Large intestine (tissue), 12 donors: ENCODE measurements at places on chromosomes 2 and 18. TPM values are rescaled to one million over a fixed set of nuclear protein-coding genes. Genes with fewer than 3 reads are reported as not detected.

- DNase-seq = no peak
These were observed 532.1 kb downstream of the FBXO15 start for GRCh38 chr18:73615506-73615905.

- DNase-seq = no peak
These were observed 257.9 kb downstream of the NDUFA10 start for GRCh38 chr2:239767021-239767905.

GRCh38 chr2:131067465-131068125 is 25.7 kb downstream of the FAM168B start:
- DNase-seq = no peak

DNA sequence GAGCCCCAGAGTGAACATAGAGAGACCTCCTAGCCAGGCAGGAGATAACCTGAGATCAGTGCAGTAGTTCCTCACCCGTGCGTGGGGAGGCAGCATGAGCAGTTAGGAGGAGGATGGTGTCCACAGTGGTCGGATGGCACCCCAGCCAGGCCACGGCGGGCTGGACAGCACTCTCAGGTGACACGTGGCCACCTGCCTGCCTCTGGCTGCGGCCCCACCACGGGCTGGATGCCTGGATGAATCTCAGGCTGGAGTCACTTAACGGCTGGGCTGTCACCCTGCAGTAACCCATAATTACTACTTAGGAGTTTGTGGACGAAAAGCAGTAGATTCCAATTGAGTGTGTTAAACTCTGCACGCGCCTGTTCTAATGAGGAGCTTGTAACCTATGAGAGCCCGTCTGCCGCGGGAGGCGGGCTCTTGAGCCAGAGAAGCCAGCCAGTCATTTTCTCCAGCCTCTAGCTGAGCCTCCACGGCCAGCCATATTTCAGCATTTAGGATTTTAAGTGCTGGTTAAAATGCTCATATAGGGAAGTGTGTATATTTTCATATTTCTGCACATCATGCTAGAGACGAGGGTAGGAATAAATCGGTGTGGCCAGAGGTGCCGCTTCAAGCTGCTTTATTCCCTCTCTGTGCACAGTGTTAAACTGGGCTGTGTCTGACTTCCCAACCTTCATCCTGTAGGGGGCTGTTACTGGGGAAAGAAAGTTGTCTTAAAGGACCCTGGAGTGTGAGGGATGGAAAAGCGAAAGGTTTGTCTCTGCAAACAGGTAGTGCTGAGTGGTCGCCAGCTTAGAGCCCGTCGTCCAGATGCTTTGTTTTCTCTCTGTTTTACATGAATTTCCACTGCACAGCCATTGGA is 144.0 kb downstream of the GLI2 start:
- DNase-seq = no peak

DNA sequence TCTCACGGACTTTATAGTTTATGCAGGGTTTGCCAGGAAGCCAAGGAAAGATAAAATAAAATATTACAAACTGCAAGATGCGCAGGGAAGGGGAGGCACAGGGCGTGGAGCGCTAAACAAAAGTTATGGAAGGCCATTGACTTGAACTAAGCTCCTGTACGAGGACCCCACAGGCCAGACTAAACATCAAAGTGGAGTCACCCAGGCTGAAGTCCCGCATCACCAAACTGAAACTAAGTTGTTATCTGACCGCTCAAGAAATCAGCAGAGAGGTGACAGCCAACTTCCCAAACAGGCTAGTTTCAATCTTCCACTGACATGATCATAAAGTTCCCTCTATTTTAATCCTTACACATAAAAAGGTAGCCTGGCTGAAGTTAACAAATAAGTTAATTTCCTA is 90.5 kb upstream of the YWHAQ start:
- peak; percentile 24 for DNase-seq

- no peak for DNase-seq
These were observed 60.8 kb downstream of the LIMS1 start for GRCh38 chr2:108594982-108595464.

- no peak for DNase-seq
These were observed 1.1 kb upstream of the IMP4 start for GRCh38 chr2:130341562-130342019.

DNA sequence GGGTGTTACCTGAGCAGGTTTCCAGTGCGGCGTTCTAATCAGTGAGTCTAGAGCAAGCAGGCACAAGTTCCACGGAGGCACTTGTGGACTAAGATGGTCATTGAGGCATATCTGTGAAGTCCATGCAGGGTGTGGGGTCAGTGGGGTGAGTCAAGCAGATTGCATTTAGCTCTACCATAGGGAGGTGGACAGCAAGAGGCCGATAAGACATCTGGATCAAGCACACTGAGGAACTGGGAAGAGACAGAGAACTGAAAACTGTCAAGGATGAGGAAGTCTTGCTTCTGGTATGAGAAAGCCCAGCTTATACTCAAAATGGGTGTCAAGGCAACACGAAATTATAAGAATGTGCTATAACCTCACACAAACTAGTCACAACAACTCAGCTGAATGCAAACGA is 61.2 kb upstream of the SLC39A10 start:
- DNase-seq = no peak

DNA sequence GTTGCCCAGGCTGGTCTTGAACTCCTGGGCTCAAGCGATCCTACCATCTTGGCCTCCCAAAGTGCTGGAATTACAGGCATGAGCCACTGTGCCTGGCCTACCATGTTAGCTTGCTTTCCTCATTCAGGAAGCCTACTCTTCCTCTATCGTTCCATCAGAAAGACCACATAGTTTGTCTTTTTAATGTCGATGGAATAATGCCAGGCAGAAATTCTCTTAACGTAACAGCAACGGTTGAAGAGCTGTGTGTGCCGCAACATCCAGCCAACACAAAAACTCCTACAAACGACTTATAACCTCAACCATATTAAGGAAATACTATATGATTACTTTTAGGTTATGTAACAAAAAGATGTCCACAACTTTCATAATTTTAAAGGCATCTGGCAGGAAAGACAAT is 10.5 kb downstream of the ITGB1BP1 start:
- DNase-seq = no peak

- no peak for DNase-seq
These were observed 21.2 kb upstream of the NCKAP5 start for GRCh38 chr2:133589456-133589855.

DNA sequence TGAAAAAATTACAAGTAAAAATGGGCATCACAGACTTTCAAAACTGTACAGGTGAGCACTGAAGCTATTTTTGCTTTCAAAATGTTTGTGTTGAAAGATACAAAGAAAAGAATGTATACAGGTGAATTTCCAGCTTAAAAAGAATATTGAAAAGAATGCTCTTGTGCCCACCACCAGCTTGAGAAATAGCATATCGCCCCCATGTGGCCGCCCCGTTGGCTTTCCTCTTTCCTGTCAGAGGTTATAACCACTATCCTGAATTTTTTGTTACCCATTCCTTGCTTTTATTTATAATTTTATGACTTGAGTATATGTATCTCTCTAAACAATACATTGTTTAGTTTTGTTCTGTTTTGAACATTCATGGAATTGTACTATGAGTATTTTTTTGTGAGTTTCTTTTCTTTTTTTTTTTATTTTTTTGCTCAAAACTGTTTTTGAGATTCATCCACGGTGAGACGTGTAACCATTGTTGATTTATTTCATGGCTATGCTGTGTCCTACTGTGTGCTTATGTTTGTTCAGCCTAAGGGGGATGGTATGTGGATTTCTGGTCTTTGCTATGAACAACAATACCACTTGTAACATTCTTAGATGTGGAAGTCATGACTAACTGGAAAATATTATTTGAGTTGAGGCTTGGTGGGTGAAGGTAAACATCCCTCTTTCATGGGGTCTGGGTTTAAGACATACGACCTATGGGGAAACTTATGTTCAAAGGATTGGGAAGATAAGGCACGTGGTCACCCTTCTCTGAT is 11.6 kb downstream of the TRPM8 start:
- no peak for DNase-seq

GRCh38 chr18:77131100-77131651 is 1.4 kb downstream of the MBP start:
- peak; percentile 32 for DNase-seq

GRCh38 chr2:67215214-67216055 is 181.7 kb upstream of the ETAA1 start:
- DNase-seq = peak; percentile 53

DNA sequence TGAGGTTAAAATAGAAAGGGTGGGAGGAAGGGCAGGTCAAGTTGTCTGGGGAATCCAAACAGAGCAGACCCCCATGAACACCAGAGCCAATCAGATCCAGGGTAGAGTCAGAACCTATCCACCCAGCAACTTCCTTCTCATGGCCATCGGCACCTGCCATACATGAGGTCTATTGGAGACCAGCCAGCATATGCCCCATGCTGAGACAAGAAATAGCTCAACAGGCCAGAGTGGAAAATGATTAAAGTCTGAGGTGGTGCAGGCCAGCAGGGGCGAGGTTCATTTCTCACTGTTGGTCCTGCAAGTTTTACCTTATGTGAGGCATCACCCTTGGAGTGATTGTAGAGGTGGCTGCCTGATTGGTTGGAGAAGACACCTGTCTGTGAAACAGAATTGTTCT is 89.2 kb downstream of the LONRF2 start:
- no peak for DNase-seq

DNA sequence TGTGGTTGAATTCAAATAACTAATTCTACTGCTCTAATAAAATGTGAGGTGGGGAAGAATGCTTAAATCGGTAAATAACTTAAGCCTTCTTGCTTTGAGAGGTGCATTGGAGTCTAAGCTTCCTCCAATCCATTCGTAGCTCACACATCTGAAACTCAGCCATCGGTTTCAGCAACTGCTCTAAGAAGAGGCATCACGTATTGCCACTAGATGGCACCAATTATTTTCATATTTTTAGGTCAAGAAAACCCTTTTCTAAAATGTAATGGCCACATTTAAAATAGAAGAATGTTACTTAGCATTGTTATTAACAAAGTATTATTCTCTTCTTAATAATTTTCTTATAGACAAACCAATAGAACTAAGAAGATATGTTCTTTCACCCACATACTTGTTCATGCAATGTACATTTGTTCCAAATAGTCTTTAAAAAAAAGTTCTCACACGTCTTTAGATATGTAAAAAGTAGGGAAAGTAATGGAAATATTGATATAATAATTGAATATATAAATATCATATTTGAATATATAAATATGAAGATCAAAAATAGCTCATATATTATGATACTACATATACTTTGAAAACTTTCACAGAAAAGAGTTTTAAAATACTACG is 229.8 kb downstream of the CCDC178 start:
- no peak for DNase-seq

GRCh38 chr2:4427083-4427482 is 723.7 kb downstream of the DCDC2C start:
- no peak for DNase-seq

DNA sequence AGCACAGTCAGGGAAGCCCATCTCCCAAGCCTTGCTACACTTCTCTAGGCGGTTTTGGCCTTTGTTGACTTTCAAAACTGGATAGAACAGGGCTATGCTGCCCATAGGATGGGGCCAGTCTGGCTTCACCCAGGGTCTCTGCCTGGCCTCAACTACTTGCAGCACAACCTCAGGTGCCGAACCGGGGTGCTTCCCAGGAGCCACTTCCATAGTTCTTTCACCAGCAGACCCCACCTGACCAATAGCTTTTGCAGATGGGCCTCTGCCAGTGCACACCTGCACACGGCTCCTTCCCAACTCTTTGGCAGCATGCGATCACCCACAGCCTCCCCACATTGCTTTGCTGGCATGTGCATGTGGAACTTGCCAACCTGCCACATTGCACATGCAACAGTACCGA is 331.6 kb downstream of the CPS1 start:
- no peak for DNase-seq

DNA sequence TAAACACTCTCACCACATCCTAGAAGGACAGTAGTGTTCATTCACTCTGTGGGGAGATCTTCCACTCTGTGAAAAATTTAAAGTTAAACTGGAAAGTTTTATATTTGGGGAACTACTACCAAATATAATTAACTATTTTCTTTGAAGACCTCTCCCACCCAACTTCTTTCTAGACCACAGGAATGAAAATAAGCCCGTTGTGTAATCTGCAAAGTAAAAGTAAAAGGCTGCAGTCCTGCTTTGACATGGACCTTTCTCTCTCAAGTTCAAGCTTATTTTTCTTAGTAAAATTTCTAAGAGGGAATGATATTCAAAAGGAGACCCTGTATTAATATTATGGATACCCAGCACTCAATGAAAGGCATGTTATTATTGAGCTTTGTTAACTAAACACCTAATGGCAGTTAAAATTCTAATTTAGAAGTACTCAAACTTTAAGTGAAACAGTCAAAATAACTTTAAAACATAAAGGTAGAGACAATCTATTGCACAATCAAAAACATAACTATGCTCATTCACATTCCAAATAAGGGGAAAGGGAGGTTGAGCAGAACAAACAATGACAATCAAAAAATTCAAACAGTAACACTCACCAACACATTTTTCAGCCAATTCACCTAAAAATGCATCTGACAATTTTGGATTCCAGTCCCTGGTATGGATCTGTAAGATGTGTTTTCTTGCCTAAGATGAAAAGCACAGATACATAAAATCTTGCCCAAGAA is 98.5 kb downstream of the ATAD2B start:
- no peak for DNase-seq

GRCh38 chr18:39389800-39390379 is 1824.3 kb upstream of the CELF4 start:
- no peak for DNase-seq

- peak; percentile 59 for DNase-seq
These were observed 211.6 kb upstream of the SMAD7 start for GRCh38 chr18:49162226-49162864.

- no peak for DNase-seq
These were observed 143.7 kb upstream of the NOSTRIN start for GRCh38 chr2:168658706-168659105.

The REG1B gene
- 0.24 TPM for polyA plus RNA-seq

The MEP1B gene
- 0.45 TPM for polyA plus RNA-seq

The INHBB gene
- polyA plus RNA-seq = 0.19 TPM

The ST6GAL2 gene
- polyA plus RNA-seq = 5.2 TPM

The NXPH2 gene
- 2.5 TPM for polyA plus RNA-seq

The RAX gene
- polyA plus RNA-seq = not detected

The KCNJ3 gene
- polyA plus RNA-seq = 9.9 TPM

The LPIN2 gene
- polyA plus RNA-seq = 54.1 TPM
